ENCODE measurements at places on chromosomes 16 and 17.

- no peak for DNase-seq
Observed at GRCh38 chr16:49179714-49180330, 101.8 kb downstream of the CBLN1 start.

DNA sequence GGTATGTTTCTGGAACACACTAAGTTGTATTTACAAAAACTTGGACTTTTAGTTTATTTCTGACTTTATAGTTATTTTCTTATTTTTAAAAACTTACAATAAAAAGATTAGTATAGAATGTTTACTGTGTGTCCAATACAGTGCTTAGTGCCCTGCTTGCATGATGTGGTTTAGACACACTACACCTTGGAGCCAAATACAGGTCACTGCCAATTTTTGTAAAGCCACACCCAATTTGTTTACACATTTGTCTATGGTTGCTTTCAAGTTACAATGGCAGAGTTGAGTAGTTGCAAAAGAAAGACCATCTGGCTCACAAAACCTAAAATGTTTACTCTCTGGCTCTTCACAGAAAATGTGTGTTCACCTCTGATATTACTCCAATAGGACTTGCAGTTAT, 807.1 kb downstream of the KCNJ2 start:
- no peak for DNase-seq

- DNase-seq: no peak
Observed at GRCh38 chr17:17960500-17961030, 11.6 kb downstream of the TOM1L2 start.

GRCh38 chr16:13543850-13544249, 376.1 kb upstream of the ERCC4 start:
- no peak for DNase-seq

GRCh38 chr17:80109713-80110446, 8.5 kb downstream of the GAA start:
- no peak for DNase-seq

DNA sequence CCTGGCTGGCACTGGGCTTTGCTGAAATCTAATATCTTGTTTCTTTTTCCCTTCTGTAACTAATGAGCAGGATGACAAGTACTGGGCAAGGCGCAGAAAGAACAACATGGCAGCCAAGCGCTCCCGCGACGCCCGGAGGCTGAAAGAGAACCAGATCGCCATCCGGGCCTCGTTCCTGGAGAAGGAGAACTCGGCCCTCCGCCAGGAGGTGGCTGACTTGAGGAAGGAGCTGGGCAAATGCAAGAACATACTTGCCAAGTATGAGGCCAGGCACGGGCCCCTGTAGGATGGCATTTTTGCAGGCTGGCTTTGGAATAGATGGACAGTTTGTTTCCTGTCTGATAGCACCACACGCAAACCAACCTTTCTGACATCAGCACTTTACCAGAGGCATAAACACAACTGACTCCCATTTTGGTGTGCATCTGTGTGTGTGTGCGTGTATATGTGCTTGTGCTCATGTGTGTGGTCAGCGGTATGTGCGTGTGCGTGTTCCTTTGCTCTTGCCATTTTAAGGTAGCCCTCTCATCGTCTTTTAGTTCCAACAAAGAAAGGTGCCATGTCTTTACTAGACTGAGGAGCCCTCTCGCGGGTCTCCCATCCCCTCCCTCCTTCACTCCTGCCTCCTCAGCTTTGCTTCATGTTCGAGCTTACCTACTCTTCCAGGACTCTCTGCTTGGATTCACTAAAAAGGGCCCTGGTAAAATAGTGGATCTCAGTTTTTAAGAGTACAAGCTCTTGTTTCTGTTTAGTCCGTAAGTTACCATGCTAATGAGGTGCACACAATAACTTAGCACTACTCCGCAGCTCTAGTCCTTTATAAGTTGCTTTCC, 56.0 kb downstream of the HLF start:
- DNase-seq: no peak

Data from HS-5 (cell line).